ENCODE measurements at places on chromosomes 4 and X.

DNA sequence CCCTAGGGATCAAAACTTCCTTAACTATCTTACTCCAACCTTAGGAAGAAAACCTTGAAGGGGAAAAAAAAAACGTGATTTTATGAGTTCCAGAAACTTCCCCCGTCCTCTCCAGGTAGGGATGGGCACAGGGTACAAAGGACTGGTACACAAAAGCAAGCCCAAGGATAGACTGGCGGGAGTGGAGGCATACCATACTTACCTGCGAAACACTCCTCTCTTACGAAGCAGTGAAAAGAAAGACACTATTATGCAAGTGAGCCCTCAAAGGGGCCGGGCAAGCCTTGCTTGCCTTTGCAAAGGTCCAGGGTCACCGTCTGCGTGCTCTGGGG lies 651 bp downstream of the TSPAN6 start:
- DNase-seq: no peak

DNA sequence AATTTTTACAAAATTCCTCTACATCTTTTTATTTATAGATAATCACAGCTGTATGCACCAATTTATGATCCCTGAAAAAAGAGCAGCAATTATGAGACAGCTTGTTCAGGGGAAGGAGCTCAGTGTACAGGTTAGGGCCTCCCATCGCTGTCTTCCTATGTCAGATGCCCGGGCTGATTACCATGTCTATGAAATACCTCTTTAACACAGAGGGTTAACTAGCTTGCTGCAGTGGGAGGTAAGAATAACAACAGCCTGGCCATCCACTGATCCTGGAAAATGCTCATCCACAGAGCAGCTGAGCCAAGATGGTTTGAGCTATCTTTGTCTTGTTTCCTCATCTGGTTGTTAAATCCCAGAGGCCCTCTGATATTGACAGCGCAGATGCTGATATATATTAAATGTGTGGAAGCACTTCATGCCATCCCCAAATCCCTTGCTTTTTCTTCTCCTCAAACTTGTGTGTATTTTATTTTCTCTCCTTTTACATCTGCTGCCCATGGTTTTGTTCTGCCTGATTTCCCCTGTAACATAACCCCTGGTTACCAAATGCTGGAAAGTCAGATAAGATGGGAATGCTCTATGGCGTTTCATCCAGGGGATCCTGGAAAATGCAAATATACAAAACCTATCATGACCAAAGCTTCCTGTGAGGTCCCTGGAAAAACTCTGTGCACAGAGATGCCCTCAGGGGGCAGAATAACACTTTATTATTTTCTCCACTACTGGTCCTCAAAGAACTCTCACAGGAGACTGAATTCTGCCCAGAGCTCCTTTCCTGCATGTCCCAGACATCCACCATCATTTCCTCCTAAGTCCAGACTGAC lies 85.8 kb upstream of the PUDP start:
- DNase-seq: no peak

DNA sequence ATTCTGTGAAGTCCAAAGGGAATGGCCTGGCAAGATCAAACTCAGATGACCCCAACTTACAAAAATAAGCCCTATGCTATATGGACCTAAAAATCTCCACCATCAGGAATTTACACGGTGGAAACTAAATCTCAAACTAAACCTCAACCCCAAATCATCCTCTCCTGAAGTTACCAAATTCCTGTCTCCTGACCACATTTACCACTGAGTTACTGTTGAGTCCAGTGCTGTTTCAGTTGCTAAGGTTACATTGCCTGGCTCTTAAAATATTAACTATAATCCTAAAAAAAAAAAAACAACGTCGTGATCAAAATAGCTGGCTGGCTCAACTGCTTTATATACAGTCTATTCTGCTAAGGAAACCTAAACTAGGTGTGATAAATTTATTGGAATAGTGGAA lies 315.2 kb upstream of the SLIT2 start:
- peak; percentile 43 for DNase-seq

- DNase-seq: no peak
Measured at GRCh38 chr4:177410566-177410965, 31.7 kb downstream of the AGA start.

DNA sequence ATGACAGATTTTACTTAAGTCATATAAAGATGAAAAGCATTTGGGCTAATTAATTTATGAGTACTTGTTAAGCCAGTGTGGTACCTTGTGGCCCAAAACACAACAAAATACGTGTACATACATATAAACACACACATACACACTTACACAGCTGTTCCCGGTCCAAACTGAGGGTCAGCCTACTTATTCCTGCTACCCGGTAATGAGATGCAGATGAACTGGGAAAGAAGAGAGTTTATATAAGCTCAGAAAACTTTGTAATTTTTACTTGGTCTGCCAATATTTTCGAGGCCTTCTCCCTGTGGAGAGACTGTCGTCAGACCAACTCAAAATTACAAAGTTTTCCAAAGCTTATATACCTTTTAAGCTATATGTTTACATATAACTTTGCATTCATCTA lies 25.8 kb upstream of the PBDC1 start:
- no peak for DNase-seq

DNA sequence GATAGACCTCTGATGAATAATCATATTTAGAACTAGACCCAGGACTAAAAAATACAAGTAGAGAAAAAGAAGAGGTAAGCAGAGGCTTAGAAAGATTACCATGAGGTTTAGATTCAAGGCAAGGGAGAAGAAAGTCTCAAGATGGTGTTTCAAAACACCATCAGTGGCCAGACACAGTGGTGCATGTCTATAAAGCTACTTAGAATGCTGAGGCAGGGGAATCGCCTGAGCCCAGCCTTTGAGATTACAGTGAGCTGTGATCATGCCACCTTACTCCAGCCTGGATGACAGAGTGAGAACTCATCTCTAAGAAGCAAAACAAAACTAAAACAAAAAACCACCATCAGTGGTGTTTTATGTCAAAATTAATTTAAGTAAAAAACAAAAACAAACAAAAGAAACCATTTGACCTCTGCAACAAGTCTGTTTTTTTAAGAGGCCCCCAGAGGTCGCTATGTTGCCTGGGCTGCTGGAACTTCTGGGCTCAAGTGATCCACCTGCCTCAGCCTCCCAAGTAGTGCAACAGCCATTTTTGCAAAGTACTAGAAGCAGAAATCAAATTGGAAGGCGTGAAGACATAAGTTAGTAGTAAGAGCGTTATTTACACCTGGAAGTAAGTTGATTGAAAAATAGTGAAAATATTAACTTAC lies 784.3 kb downstream of the ADGRL3 start:
- no peak for DNase-seq

- no peak for DNase-seq
Measured at GRCh38 chr4:185591679-185592141, 56.4 kb upstream of the PDLIM3 start.

GRCh38 chr4:17204908-17205307 lies 306.5 kb upstream of the LDB2 start:
- DNase-seq: no peak

GRCh38 chr4:111362941-111363361 lies 740.1 kb upstream of the PITX2 start:
- DNase-seq: no peak
